Thoracic aorta (tissue), 2 donors: ENCODE measurements at places on chromosomes 2 and 18. TPM values are rescaled to one million over a fixed set of nuclear protein-coding genes. Genes with fewer than 3 reads are reported as not detected.

GRCh38 chr18:77061281-77061945 is 71.2 kb downstream of the MBP start:
- H3K4me3 ChIP-seq = no peak overlapping the region
- H3K27me3 ChIP-seq = no peaks in the 10 kb centered on the region
- H3K4me1 ChIP-seq = peaks cover 41% of the 10 kb centered on the region
- no peaks in the 10 kb centered on the region for H3K36me3 ChIP-seq
- no peak overlapping the region for H3K27ac ChIP-seq
- no peak for DNase-seq

GRCh38 chr2:27798948-27799645 is 27.6 kb downstream of the MRPL33 start:
- peaks cover 65% of the 10 kb centered on the region for H3K4me1 ChIP-seq
- H3K36me3 ChIP-seq = no peaks in the 10 kb centered on the region
- H3K27me3 ChIP-seq = no peaks in the 10 kb centered on the region
- DNase-seq = peak; percentile 86
- peak overlapping the region; percentile 24 for H3K4me3 ChIP-seq

- H3K4me3 ChIP-seq = no peak overlapping the region
- no peak overlapping the region for H3K27ac ChIP-seq
- H3K36me3 ChIP-seq = no peaks in the 10 kb centered on the region
- no peaks in the 10 kb centered on the region for H3K27me3 ChIP-seq
- no peak for DNase-seq
These were observed 66.8 kb upstream of the STPG4 start for GRCh38 chr2:47221946-47222345.

Gene TDRD15
- 0.14 TPM for total RNA-seq

GRCh38 chr2:33673937-33674336 is 74.8 kb upstream of the FAM98A start:
- no peaks in the 10 kb centered on the region for H3K27me3 ChIP-seq
- H3K4me1 ChIP-seq = no peaks in the 10 kb centered on the region
- no peaks in the 10 kb centered on the region for H3K36me3 ChIP-seq
- no peak for DNase-seq
- H3K4me3 ChIP-seq = no peak overlapping the region
- H3K27ac ChIP-seq = no peak overlapping the region

- H3K27me3 ChIP-seq = no peaks in the 10 kb centered on the region
- no peak overlapping the region for H3K4me3 ChIP-seq
- H3K4me1 ChIP-seq = no peaks in the 10 kb centered on the region
- no peaks in the 10 kb centered on the region for H3K36me3 ChIP-seq
These were observed 26.0 kb upstream of the GLI2 start for GRCh38 chr2:120709608-120710041.

GRCh38 chr2:20440001-20440560 is 6.8 kb upstream of the RHOB start:
- DNase-seq = no peak
- H3K27me3 ChIP-seq = no peaks in the 10 kb centered on the region
- H3K4me3 ChIP-seq = no peak overlapping the region
- peaks cover 58% of the 10 kb centered on the region for H3K4me1 ChIP-seq
- peak overlapping the region; percentile 72 for H3K27ac ChIP-seq

DNA sequence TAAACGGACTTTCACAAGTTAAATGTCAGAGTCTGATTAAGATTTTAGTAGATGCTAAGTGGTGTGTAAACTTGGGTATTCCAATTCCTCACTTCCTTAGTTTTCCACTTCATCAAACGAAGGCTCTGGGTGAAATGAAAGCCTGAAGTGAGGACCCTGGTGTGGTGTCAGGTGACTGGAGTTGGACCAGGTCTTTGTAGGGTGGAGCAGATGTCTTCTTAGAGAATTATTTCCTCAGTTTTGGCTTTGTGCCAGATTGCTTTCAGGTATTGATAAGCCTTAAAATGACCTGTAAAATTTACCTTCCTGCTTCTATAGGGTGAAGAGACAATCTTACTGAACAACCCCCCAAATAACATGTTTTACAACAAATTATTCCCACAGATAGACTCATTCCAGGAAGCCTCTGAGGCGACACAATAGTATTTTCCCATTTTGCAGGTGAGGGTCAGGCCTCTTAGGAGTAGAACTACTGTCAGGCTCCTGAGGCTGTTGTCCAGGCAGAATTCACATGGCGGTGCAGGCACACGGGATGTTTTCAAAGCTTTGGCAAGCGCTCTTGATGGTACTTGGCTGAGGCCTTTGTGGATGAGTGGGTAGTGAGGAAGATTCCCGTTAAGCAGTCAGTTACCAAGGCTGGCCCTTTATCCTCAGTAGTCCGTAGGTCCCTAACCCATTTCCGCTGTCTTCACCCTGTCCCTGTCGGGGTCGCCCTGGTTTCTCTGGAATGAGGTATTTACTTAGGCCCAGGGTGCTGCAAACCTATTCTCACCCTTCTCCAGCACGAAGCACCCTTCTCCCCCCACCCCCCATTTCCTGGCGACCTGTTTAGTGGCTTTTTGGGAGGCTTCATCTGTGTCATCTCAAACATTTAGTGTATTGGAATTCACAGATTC is 6.6 kb downstream of the RPS7 start:
- H3K27me3 ChIP-seq = no peaks in the 10 kb centered on the region
- peaks cover 30% of the 10 kb centered on the region for H3K36me3 ChIP-seq
- peaks cover 18% of the 10 kb centered on the region for H3K4me1 ChIP-seq
- no peak overlapping the region for H3K27ac ChIP-seq
- no peak for DNase-seq
- no peak overlapping the region for H3K4me3 ChIP-seq

Gene LRP1B
- 0.27 TPM for total RNA-seq
